ENCODE measurements at places on chromosomes 3 and 15. TPM values are rescaled to one million over a fixed set of nuclear protein-coding genes. Genes with fewer than 3 reads are reported as not detected.

- DNase-seq: no peak
These were observed 453.7 kb downstream of the FOXP1 start for GRCh38 chr3:71129611-71130431.

DNA sequence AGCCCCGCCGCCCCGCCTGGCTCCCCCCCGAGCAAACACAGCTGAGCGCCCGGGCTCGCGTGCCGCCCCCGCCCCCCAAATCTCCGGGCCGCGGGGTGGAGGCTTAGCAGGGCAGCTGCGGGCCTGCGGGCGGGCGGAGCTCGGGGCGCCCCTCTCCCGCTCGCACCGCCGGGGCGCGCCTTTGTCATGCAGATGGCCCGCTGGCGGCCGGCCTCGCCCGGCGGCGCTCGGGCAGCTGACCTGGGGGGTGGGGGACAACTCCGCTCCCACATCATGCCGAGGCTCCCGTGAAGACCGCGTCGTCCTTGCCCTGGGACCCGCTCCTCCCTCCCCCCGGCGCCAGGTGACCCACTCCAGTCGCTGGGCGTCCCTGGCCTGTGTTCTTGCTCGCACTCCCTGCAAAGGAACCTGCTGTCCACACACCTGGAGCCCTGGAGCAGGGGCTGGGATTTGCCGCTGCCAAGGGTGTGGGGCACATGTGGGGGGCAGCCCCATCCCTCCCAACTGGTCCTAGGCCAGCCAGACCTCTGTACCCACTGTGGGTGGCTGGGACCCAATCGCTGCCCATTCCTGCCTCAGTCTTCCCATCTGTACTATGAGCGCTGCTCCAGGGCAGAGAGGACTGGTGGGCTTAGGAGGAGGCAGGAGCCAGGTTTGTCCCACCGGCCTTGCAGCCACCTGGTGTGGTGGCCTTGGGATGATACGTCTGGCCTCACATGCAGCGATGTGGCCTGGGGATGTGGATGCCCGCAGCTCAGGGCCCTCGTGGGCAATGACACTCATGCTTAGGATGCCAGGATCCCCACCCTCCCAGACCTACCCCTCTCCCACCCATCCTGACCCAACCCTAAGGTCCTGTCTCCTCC lies 33.5 kb downstream of the DNAJB8 start:
- DNase-seq: no peak

DNA sequence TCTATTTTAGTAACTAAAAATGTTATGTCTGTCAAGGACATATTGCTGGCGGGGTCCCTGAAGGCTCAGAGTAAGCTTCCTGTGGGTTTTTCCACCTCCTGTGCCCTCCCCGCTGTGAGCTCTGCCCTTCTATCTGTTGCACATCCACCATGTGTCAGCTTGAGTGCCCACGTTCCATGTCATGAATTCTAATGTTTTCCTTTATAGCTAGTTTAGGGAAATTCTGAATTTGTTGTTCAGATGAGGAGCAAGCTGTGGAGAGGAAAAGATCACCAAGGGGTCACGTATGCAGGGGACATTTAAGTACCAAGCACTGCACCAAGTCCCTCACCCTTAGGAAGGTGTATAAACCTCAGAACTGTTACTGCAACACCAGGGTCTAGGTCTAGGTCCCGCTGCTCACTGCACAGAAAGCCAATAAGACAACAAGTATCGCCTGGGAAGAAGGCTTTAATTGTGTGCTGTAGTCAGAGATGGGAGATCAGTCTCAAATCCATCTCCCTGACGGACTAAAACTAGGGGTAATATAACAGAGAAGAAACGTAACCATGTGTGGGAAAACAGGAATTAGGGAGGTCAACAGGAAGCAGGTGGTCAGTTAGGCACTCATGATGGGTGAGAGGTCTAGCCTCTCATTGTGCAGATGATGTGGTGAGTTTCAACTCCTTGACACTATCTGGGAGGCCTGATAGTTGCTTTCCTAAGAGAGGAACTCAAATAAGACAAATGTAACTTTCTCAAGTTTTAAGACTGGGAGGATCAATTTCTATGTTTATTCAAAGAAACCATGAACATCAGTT lies 9.7 kb downstream of the GP9 start:
- DNase-seq: no peak

DNA sequence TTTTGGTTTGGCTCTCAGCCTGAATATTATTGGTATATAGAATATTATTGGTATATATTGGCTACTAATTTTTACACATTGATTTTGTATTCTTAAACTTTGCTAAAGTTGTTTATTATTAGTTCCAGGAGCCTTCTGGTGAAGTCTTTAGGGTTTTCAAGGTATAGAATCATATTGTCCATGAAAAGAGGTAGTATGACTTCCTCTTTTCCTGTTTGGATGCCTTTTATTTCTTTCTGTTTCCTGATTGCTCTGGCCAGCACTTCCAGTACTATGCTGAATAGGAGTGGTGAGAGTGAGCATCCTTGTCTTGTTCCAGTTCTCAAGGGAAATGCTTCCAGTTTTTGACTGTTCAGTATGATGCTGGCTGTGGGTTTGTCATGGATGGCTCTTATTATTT lies 107.3 kb upstream of the LIPC start:
- no peak for DNase-seq

- no peak for DNase-seq
These were observed 33.6 kb downstream of the SQOR start for GRCh38 chr15:45668386-45668785.

The ADAMTS9 gene
- total RNA-seq: 21.0 TPM

Data from right atrium auricular region (tissue), 2 donors.